ENCODE measurements at places on chromosomes 2 and 18.

- DNase-seq = no peak
Measured at GRCh38 chr2:70894765-70895164, 40.9 kb upstream of the ATP6V1B1 start.

- no peak for DNase-seq
Measured at GRCh38 chr18:40938615-40939014, 1016.4 kb upstream of the PIK3C3 start.

DNA sequence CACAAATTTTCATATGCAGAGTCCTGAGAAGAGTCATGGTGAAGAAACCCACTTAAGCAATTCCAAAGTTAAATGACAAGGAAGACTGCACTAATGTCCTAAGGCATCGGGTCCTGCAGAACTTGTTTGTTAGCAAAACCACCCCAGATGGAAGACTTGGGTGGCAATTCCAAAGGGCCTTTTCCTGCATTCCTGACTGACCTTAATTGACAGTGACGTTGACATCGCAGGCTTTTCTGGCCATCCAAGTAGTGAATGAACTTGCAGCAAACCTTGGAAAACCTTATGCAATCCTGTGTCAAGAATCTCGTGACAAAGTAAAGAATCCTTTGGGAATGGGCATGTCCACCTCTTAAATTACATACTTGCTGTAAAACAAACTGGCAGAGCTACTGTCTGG lies 112.5 kb upstream of the SH3BP4 start:
- DNase-seq = no peak

GRCh38 chr2:223319601-223320000 lies 267.6 kb downstream of the KCNE4 start:
- no peak for DNase-seq

- DNase-seq = no peak
Measured at GRCh38 chr2:240991378-240992263, 6.8 kb upstream of the SNED1 start.

DNA sequence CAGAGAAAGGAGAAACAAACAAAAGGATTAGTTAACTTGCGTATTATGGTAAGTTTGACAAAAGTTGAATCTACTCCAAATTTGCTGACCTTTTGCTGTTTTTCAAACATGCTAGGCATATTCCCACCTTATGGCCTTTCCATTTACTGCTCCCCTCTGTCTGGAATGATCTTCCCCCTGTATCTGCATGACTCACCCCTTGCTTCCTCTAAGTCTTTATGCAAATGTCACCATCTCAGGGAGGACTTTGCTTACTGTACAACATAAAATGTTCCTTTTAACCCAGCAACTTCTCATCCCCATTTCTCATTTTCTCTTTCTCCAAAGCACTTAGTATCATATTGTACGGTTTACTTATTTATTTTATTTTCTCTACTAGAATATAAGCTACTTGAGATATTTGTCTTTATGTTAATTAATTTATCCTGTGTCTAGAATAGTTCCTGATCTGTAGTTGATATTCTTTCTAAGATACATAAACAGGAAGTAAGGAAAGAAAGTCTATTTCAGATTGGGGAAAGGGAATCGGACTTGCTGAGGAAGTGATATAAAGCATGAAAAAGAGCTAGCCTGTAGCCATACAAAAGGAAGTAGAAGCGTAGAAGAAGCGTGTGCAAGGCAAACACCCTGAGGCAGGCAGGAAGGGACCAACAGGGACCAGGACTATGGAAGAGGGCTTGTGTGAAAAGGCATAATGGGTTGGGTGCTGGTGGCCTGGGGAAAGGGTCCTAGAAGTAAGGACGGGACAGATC lies 144.9 kb upstream of the ERBB4 start:
- no peak for DNase-seq

- DNase-seq = no peak
Measured at GRCh38 chr18:75679331-75679730, 251.8 kb upstream of the SMIM21 start.

GRCh38 chr2:212667751-212668316 lies 129.2 kb upstream of the ERBB4 start:
- DNase-seq = no peak

GRCh38 chr2:182716650-182716979 lies 558 bp downstream of the DNAJC10 start:
- peak; percentile 4 for DNase-seq

GRCh38 chr2:195658541-195658890 lies 1.5 kb downstream of the SLC39A10 start:
- DNase-seq = no peak

DNA sequence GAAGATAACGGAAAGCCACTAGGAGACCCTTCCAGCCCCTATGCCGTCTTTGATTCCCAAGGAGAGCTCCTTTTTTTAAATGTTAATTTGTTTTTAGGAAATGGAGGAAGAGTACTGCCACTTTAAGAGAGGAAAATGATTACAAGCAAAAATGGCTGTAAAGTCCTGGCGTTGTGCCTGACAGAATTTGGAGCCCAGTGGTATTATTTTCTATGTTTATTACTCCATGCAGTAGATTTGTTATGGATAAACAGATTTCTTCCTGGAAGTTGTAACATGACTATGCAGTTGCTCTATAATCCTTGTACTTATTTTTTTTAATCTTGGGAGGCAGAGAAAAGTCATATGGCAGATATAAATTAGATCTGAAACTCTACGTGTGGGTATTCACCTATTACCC lies 141.3 kb downstream of the GBX2 start:
- DNase-seq = no peak

DNA sequence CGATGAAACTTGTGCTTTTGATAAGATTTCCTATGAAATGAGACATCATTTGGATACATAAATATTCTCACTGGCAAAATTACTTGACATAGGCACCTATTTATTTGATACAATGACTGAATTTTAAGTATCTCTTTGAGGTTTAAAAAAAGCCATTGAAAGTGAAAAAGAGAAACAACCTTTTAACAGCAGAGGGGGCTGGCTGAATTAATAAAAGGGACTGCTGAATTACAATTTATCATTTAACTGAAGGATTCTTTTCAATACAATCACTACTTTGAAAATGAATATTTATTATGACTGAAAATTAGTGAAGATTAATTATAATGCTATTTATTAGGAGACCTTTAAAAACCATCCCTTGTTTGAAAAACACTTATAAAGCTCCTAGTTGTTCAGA lies 335.3 kb downstream of the DLGAP1 start:
- no peak for DNase-seq

- no peak for DNase-seq
Measured at GRCh38 chr2:219724628-219725027, 97.2 kb downstream of the SLC4A3 start.

DNA sequence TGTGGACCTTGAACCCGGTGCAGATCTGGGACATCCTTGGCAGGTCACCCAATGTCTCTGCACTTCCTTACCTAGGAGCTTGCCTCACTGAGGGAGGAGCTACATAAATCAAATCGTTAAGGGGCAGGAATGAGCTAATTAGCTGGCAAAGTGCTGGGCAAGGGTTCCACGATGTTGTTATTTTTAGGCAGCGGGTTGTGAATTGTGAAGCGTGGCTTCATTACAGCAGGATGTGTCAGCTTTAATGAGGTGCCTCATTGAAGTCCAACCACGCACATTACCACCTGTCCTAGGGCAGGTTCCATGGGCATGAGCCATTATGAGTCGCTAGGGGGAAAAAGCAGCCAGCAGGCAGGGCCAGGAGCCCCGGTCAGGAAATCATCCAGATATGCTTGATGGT lies 127.0 kb upstream of the AGAP1 start:
- DNase-seq = no peak

- DNase-seq = no peak
Measured at GRCh38 chr2:25262288-25262687, 79.4 kb downstream of the DNMT3A start.

DNA sequence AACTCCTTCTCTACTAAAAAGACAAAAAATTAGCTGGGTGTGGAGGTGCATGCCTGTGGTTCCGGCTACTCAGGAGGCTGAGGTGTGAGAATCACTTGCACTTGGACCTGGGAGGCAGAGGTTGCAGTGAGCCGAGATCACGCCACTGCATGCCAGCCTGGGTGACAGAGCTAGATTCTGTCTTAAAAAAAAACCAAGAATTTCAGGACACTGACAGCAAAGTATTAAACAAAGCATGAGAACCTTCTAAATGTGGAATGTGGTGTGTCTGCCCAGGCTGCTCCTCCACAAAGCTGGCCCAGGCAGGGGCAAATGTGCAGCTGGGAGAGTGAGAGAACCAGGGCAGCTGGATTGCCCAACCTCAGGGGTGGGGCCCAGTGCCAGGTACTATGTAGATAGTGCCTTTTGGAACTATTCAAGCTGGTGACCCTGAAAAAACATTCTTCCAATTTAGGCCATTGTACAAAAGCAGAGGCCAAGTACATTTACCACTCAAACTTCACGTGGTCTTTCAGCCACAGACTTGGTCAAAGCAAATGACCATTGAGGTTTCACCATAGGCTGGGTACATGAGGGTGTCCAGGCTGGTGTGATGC lies 6.7 kb upstream of the UGT1A5 start:
- DNase-seq = no peak

DNA sequence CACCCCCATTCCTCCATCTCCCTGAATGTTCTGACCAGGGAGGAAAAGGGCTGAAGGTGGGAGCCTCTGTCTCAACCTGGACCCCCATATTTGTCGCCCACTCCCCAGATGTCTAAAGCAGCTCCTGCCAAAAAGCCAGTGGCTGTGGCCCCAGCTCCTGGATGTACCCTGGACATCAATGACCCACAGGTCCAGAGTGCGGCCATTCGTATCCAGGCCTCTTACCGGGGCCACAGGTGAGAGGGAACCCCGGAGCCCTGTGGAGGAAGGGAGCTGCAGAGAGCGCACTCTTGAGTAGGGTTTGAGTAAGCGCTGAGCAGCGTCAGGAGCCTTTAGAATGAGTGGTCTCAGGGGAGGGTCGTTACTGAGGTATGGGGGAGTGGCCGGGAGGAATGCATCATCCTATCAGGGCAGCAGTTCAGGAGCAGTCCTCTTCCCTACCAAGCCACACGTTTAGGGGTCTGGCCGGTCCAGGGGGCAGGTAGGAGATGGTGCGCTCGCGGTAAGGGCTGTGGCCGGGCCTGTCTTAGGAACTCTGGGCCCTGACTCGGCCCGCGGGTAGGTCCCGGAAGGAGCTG lies 2.4 kb upstream of the GMPPA start:
- no peak for DNase-seq

GRCh38 chr18:42814184-42814583 lies 301.3 kb downstream of the RIT2 start:
- no peak for DNase-seq

GRCh38 chr2:54629914-54630857 lies 93.3 kb upstream of the EML6 start:
- no peak for DNase-seq

Data from T-helper 17 cell (primary cell).